Muscle of arm (tissue), 14 donors: ENCODE measurements at places on chromosomes 1 and 21. TPM values are rescaled to one million over a fixed set of nuclear protein-coding genes. Genes with fewer than 3 reads are reported as not detected.

NEXN gene
- 272 TPM for polyA plus RNA-seq

DNA sequence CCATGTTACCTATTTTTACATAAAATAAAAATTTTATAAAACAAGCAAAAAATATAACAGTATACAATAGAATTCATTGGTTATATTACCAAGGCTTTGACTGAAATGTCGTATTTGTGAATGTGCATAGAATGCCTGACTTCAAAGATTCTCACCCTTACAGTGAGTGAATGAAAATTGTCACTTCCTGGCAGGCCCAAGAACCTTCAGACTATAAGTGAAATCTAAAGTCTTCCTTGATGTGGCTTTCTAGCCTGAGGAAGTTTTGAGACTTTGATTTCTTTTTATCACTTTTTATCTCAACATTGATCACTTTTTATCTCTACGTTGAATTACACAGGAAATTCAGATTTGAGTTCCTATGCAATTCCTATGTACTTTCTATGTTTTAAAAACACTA lies 104.7 kb upstream of the KIAA0040 start:
- DNase-seq, result no peak

DNA sequence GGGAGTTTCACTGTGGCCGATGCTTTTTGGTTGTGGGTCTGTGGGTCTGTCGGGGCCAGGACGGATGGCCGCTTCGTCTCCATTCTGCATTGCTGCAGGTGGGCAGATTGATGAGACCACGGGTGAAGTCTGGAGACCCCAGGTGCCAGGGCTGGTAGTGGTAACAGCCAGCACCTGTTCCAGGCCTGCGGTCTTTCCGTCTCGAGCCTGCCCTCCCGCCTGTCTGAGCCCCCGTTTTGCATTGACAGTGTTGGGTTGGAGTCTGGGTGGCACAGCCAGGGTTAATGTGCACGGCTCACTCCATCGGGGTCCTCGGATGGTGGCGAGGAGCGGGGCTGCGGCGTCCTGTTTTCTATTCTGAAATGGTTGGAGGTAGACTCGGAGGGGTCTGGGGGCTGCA lies 24.2 kb downstream of the PRKCZ start:
- no peak for DNase-seq

ANKRD35 gene
- not detected for polyA plus RNA-seq

DNA sequence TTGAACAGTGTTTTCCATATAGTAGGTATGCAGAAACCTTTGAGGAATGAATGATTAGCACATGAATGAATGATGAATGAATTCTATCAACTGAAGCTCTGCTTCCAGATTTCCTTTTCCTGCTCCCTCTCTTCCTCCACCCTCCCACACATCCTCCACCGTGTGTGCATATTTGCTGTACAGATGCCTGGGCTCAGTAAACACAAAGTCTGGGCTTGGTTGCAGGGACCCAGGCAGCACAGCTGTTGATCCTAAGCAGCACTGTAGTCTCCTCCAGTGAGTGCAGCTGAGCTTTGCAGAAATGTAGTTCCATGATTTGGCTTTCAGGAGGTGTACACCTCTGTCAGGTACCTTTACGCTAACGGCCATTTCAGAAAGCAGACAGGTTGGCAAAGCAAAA lies 611.7 kb downstream of the NUF2 start:
- no peak for DNase-seq

DNA sequence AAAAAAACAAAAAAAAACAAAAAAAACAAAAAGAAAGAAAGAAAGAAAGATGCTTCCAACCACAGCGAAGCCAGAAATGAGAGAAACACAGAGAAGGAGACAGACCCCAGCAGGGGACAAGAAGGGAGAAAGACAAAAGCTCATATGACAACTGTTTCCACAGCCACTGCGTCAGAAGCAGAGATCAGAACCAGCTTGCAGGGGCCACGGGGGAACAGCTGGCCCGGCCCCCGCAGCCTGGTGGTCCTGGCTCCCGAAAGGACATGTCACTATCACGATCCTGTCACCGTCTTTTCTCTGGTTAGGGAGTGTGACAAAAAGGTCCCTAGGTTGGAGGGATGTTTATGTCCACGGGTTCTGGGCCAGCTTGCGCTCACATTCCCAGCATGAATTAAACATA lies 60.7 kb downstream of the ACOT7 start:
- DNase-seq, result no peak

GRCh38 chr1:17825273-17826164 lies 70.4 kb downstream of the ACTL8 start:
- DNase-seq, result no peak

GRCh38 chr1:15406614-15407559 lies 2.8 kb upstream of the EFHD2 start:
- DNase-seq, result peak; percentile 78

- no peak for DNase-seq
Observed at GRCh38 chr1:36880155-36881067, 153.9 kb downstream of the GRIK3 start.

GRCh38 chr1:3504151-3504821 lies 49.8 kb downstream of the ARHGEF16 start:
- no peak for DNase-seq

- no peak for DNase-seq
Observed at GRCh38 chr1:240467895-240468294, 144.1 kb downstream of the GREM2 start.

- DNase-seq, result no peak
Observed at GRCh38 chr1:172512591-172512990, 20.4 kb upstream of the SUCO start.

- DNase-seq, result no peak
Observed at GRCh38 chr1:203906932-203907331, 45.5 kb downstream of the SNRPE start.

- no peak for DNase-seq
Observed at GRCh38 chr1:111515291-111516004, 12.0 kb upstream of the ADORA3 start.

- no peak for DNase-seq
Observed at GRCh38 chr1:86582161-86582560, 35.3 kb downstream of the CLCA4 start.

- DNase-seq, result peak; percentile 75
Observed at GRCh38 chr1:204348722-204349121, 11.0 kb downstream of the PLEKHA6 start.

MAP10 gene
- polyA plus RNA-seq, result 3.4 TPM

- DNase-seq, result no peak
Observed at GRCh38 chr1:226945106-226945857, 5.2 kb downstream of the COQ8A start.

- no peak for DNase-seq
Observed at GRCh38 chr1:38690790-38691449, 168.7 kb downstream of the RRAGC start.

DNA sequence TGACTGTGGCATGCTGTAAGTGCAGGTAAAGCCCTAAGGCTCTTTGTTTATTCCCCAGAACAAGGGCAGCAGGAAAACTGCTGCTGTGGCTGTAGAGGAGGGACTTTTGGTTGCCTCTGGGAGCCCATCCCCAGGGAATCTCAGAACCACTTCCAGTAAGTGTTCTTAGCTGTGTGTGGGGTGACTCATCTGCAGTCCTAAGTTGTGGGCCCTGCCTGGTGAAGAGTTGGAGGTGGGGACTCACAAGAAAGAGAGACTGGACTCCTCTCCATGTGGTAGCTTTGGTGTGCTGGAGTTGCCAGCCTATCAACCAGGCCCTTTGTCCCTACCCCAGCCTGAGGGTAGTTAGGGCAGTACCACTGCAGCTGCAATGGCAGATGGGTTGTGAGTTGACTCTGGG lies 24.0 kb upstream of the DENND1B start:
- no peak for DNase-seq

DNA sequence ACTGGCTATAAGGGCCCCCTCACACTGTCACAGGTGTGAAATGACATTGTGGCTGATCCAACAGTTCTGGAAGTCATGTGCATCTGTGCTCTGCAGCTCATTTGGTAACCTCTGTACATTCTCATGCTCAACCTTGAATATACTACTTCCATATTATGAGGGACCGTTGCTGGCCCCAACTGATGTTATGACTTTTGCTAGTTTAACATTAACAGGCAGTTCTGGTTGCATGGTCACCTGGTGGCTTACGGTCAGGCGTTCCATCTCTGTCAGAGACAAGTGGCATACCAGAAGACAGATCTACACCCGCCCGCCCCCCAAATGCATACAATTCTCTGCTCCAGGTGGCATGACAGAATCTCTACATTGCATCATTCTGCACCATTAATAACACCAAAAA lies 6.0 kb upstream of the DIP2A start:
- DNase-seq, result no peak

CD34 gene
- 152 TPM for polyA plus RNA-seq

- DNase-seq, result peak; percentile 54
Observed at GRCh38 chr21:41926117-41926806, 27.6 kb downstream of the C2CD2 start.

DNA sequence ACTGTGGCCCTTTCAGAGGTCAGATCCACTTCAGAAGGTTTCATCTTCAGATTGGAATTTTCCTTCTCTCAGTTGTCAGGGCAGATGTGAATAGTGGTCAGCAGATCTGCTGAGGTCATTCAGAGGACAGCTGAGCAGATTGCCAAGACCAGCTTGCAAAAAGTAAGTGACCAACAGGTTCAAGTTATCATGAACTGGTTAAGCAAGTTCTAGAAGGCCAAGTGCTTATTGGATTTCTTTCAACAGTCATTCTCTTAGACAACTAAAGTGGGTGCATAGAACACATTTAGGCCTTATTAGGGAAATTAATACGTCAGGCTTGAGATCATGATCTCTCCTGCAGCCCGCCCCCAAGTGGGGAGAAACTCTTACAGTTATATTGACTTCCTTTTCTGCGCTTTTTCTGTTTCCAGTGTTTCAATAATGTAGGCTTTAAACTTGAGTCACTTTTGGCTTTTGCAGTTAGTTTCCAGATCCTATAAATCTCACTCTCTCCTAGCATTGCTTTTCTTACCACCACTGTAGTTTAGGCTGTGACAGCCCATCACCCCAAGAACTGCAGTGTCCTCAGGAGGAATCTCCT lies 96.4 kb downstream of the C1orf21 start:
- DNase-seq, result peak; percentile 87

RAB3B gene
- 0.18 TPM for polyA plus RNA-seq

DBT gene
- 12.1 TPM for polyA plus RNA-seq

CD1E gene
- not detected for polyA plus RNA-seq

DNA sequence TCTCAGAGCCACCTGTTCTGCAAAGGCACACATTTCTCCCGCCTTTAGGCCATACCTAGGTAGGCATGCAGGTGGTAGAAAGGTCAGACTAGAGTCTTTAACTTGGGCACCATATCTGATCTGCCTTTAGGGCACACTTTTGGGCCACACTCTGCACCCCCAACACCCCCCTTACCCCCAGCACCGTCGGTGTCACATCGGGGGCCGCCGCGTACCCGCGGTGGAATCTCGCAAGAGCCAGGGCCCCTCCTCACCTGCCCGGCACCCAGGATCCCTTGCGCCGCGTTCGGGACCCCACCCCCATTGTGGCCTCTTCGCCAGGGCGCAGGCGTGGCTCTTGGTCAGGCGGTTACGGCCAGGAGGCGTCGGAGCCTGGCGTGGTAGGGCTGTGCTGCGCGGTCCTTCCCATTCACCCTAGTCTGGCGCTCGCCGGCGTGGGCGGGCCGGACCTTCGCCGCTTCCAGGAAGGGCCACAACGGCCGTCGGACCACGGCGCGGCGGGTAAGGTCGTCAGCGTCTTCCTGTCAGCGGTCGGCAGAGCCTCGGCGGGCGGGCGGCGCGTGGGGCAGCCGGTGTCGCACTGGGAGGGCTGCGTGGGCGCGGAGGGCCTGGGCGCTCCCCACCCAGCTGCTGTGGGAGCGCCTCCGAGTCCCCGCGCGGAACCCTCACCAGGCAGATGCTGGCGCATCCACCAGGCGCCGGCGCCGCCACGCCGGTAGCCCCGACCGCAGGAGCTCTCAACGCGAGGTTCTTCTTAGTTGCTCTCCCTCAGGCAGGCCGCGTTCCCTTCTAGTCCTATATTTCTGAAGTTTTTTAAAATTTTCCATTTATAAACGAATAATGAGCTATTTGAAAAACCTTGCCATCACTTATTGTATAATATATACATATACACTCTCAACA lies at the start of gene DNAH14:
Gene DNAH14, plus strand, starts transcription at position 341 of the 903 bp plus-strand sequence. CDS start 23,028 bp downstream, outside the sequence.
- DNase-seq, result peak; percentile 45

- peak; percentile 76 for DNase-seq
Observed at GRCh38 chr1:33342041-33342723, 21.3 kb upstream of the A3GALT2 start.

RBP7 gene
- 4.3 TPM for polyA plus RNA-seq

DNA sequence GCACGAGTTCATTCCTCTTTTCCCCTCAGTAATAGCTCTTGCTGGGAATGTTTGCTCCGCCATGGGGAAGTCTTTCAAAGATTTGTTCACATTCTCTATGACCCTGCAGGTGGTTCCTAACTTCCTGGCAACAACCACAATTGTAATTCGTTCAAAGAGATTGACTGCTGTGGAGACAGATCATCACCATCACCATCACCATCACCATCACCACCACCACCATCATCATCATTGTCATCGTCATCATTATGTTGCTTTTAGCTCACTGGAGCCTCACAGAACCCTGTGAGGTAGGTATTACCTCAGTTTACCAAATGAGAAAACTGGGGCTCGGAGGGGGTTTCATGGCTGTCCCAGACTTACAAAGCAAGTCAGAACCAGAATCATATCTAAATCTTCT lies 30.9 kb downstream of the COA7 start:
- DNase-seq, result no peak

DNA sequence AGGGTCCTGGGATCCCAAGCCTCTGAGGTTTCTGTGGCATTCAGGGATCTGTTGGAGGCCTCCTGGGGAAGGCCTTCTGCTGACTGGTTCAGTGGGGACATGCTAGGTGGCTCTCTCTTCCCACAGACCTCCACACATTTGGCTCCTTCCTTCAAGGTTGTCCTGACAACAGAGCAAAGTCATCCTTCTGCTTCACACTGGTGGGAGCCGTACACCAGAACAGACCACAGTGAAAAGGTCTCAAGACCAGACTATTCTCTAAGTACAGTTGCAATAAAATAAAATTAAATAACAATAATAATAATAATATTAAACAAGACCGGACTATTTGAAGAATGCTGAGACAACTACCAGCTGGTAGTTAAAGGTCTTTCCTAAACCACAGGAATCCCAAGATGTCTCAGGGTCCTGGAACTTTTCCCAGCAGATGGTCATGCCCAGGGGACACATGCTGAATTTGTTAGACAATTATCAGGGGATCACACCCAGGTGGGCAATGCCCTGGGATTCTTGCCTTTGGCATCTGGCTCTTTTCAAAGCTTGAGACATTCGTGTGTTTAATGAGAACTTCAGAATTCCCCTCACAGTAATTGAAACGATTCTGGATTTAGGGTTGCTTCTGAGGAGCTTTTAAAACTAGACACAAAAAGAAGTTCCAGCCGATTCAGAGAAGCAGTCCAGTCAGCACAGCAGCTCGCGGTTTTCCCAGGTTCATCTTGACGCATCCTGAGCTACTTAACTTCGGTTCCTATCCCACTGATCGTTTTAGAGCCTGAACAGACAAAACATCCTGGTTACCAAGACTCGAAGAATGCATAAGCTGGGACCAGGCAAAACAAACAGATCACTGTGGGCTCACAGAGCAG lies 22.9 kb downstream of the HTR1D start:
- DNase-seq, result no peak

C1QA gene
- polyA plus RNA-seq, result 26.3 TPM

GSTM3 gene
- 41.4 TPM for polyA plus RNA-seq

DNA sequence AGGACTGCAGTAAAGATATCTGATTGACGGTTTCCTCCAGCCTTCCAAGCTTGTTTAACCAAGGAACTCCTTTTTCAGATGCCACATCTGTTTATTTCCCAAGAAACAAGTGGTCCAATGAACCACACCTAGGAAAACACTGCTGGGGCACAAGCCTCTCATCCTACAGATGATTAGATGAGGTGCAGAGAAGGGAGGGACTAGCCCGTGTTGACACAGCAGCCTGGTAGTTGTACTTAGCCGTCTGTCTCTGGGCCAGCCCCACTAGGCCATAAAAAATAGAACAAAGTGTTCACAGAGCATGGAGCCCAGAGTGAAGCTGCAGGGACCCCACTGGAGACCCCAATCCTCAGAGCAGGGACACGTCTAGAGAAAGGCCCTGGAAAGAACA lies 32.1 kb downstream of the LRP8 start:
- DNase-seq, result no peak
